NCI-H187 (cell line): ENCODE measurements at places on chromosomes 7 and 10.

DNA sequence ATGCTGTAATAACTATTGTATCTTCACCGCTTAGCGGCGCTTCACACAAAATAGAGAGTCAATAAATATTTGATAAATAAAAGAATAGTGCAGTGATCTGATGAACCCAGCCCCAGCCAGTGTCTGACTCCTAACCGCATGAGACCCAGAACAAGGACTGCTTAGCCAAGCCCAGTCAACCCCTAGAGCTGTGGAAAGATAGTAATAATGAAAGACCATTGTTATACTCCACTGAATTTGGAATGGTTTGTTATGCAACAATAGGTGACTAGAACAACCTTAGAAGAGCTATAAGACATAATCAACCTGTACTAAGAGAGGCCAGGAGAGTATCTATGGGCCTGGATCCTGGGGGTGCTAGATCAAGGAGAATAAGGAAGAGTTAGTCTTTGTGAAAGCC, 230.5 kb upstream of the INHBA start:
- DNase-seq, result no peak

- no peak for DNase-seq
These were observed 152.1 kb downstream of the GFRA1 start for GRCh38 chr10:116120688-116121455.

GRCh38 chr10:113450906-113451305, 101.9 kb upstream of the HABP2 start:
- no peak for DNase-seq

DNA sequence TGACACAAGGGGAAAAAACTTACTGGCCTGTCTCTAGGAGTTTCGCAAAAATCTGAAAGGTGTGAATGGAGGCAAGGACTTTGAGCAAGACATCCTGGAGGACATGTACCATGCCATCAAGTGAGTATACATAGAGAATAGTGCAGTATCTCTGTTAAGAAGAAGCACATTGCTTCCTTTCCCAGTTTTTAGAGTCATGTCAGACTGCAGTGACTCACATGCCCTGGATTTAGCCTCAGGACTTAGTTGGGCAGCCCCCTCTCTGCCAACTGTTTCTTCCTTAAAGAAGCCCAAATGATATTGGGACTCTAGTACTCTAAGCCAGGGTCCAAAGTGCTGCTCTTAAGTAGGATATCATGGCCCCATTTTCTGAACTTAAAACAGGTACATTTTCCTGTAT, 28.1 kb upstream of the NFKB2 start:
- no peak for DNase-seq

DNA sequence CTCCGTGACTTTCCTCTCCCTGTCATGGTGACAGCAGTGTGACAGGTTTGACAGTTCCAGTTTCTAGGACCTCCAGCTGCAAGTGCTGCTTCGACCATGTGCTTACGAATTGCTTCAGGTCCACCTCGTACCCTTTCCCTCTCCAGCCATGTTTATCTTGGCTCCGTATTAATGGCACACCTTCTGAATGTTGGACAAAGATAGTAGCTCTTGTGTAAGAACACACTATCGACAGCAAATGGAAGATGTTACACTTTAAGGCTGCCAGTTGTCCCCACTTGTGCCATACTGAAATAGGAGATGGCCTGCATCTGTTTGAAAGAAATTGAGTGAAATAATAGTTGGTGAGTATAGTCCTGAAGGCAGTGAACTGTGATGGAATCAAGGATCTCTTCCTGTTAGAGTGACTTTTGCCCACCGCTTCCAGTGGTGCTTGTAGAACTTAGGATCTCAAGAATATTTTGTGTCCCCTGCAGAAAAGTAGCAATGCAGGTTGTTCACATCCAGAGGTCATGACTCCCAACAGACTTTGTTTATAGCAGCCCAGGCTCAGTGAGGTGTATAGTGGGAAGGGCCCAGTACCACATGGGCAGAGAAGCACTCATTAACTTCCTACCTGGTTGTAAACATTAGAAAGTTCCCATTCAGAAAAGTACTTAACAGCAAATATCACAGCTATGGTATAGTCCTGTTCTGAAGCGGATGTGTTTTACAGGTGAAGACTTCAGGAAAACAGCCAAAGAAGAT, 629.7 kb upstream of the GALNT17 start:
- DNase-seq, result no peak

DNA sequence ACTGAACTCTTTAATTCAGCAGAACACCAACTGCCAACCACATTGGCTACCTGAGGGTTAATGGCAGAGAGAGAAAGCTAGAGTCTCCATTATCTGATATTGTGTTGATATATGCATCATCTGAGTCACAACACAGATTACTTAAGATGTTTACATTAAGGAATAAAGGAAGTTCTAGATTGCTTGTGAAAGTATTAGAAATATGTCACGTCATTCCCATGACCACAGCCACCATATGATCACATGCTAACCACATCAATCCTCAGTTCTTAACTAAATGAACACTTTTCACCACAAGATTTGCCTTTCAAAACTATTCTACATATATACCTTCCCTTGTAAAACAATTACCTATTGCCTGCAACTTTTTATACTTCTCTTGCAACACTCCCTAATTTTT, 337.9 kb downstream of the FGFR2 start:
- no peak for DNase-seq

DNA sequence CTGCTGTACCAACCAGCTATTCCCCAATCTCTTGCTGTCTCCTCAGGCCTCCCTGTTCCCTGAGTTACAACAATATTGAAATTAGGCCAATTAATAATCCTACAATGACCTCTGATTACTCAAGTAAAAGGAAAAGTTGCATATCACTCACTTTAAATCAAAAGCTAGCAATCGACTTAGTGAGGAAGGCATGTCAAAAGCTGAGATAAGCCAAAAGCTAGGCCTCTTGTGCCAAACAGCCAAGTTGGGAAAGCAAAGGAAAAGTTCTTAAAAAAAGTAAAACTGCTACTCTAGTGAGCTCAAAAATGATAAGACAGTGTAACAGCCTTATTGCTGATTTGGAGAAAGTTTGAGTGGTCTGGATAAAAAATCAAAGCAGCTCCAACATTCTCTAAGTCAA, 129.8 kb downstream of the LSMEM1 start:
- no peak for DNase-seq

DNA sequence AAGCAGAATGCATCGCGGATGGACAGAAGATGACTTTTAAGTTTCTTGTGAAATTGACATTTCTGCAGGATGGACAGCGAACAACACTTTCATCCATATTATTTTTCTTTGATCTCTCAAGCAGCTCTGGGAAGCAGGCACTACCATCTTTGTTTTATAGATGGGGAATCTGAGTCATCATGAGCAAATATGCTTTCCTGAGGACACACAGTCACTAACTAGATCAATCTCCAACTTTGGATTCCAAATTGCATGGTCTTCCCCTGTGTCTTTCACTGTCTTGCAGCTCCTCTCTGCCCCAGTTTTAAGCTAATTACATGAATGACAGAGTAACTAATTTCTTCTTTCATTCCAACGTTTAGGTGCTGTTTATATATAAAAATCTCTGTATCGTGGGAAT, 201.5 kb downstream of the ADAM12 start:
- no peak for DNase-seq

DNA sequence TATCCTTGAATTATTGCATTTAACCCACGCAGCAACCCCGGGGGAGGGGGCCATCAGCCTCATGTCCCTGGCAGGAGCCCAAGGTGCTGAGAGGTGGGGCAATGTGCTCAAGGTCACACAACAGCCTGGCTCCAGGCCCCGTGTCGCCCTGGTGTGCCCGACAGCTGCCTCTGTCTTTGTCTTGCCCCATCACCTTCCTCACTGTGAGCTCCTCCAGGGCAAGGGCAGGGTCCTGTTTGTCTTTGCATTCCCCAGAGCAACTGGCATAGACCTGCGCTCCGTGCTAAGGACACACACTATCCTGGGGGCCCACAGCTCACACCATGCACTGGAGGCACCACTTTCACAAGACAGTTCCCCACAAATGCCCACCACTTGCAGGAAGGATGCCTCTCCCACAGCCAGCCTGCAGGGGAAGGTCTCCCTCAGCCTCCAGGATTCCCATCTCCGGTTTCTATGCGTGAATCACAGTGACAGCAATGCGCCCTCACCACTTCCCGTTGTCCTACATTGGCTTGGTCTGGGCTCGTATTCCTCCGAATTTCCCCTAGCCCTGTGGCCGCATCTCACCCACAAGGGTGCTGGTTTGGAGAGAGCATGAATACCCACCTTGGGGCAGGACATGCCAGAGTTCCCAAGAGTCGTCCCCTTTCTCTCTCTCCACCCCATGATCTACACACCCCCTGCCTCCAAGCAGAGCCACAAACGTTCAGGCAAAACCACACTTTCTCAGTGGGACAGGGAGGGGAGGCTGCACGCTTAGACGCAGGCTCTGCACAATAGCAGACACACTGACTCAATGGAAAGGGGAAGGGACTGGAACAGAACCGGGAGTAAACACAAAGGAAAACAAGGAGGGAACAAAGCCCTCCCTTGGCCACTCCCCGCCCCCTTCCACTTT, 10.3 kb downstream of the ITPRIP start:
- no peak for DNase-seq

GRCh38 chr10:30169342-30169741, 110.0 kb upstream of the JCAD start:
- DNase-seq, result no peak

DNA sequence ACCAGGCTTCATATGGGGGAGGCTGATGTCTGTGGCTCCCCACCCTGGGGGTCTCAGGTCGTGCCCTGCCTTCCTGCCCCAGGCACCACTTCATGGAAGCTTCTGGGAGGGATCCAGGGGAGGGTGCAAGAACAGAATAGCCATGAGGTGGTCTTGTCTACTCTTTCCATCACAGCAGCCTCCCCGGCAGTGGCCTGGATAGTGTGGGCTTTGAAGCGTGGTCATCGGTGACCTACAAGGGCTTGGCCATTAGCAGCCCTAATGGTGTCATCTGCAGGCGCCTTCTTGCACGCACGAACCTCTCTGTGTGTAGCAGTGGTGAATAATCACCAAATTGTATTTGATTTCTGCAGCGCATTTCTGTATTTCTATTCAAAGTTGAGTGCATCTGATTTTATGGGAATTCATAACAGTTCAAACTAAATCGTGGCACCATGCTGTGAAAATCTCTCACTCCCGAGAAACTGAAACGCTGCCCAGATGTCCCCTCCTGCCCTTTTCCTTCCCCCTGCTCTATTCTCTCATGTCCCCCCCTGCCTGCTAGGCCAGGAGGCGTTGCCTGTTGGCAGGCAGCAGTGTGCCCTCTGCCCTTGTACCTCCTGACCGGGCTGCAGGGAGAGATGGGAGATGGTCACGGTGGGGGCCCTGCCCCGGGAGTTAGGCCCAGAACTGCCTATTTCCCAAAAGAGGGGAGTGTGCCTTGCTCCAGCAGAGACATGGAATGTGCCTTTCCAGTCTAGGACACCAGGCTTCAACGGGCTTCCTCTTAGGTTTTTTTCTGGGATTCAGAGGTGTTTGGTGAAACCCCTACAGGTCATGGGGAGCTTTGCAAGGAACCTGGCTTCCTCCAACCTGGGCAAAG, 34.8 kb downstream of the CDH23 start:
- DNase-seq, result no peak

GRCh38 chr10:48704156-48704555, 19.5 kb downstream of the WDFY4 start:
- no peak for DNase-seq

- DNase-seq, result no peak
These were observed 78.8 kb downstream of the STK31 start for GRCh38 chr7:23788843-23789242.

- DNase-seq, result no peak
These were observed 174.4 kb downstream of the CREB5 start for GRCh38 chr7:28586736-28587135.

DNA sequence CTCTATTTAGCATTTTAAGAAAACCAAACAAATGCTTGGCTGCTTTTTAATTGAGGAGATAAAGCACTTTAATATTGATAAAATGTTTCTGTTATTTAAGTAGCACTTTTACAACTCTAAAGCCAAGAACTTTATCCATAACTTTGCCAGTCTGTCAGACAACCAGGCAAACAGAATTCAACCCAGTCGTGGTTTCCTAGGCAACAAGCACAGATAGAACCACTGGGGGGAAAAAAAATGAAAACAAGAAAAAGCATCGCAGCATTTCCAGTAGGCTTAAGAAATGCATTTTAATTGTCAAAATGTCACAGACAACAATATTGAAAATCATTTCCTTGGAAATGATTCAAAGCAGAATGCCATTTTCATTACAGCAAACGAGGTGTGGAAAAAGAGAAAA, 323.4 kb downstream of the PARD3 start:
- DNase-seq, result no peak

- no peak for DNase-seq
These were observed 58.4 kb downstream of the ZNF467 start for GRCh38 chr7:149714910-149715471.

DNA sequence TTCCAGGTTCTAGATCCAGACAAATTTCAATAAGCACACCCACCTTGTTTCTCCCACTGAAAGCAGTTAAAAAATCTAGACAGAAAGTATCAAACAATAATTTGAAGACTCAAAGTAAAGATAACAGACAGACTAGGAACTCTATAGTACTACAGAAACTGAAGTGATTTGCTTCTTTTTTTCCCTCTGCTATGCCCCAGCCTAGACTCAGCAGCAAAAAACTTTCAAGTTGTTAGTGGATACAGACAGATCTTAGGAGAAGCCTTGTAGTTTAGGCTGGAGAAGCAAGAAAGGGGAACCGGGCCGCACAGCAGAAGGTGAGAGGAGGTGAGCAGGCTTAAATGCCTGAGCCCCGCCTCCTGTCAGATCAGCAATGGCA, 65.1 kb downstream of the IGF2BP3 start:
- no peak for DNase-seq

- no peak for DNase-seq
These were observed 41.6 kb upstream of the GSAP start for GRCh38 chr7:77457779-77458178.

- DNase-seq, result no peak
These were observed 805 bp downstream of the ZNF736 start for GRCh38 chr7:64314566-64314965.

GRCh38 chr7:88200261-88200660, 19.6 kb downstream of the SRI start:
- DNase-seq, result no peak

DNA sequence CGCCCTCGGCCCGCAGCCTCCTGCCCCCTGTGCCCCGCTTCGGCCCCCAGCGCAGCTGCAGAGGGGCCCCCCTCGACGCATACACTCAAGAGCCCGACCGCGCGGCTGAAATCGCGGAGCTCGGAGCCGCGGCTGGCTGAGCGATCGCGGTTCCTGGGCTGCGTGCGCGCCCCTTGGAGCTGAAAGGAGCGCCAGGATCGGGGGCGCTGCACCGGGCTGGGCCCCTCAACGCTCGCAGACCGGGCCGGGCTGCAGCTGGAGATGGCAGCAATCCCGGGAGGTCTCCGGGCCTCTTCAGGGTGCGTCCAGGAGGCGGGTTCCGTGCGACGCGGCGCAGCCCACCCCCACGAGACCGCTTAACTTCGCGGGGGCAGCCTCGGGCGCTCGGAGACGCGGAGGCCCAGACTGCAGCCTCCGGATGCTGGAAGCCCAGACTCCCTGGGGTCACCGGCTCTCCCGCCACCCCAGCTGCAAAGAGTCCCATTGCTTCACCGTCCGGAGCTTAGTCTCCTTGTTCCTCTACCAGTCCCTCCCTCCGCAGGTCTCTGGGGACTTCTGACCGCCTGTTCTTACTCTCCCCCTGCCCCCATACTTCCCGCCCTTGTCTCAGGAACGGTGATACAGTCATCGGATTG, 73.0 kb upstream of the LRRC4 start:
- no peak for DNase-seq

GRCh38 chr7:114922652-114923402, 933 bp downstream of the MDFIC start:
- no peak for DNase-seq

GRCh38 chr7:113548561-113548960, 370.2 kb downstream of the PPP1R3A start:
- DNase-seq, result no peak
